ENCODE measurements at places on chromosomes 5 and 9. TPM values are rescaled to one million over a fixed set of nuclear protein-coding genes. Genes with fewer than 3 reads are reported as not detected.
A peak's percentile ranks its signal among the peaks of the same experiment; 100 is the strongest.

The PNPLA7 gene
- total RNA-seq = 12.7 TPM

The CDKN2A gene
- 4.1 TPM for total RNA-seq

The SLC46A2 gene
- 2.0 TPM for total RNA-seq

GRCh38 chr9:13179257-13179656, 100.2 kb downstream of the MPDZ start:
- peaks cover 9% of the 10 kb centered on the region for H3K36me3 ChIP-seq
- H3K27me3 ChIP-seq = no peaks in the 10 kb centered on the region
- H3K4me1 ChIP-seq = no peaks in the 10 kb centered on the region
- no peak overlapping the region for H3K27ac ChIP-seq
- DNase-seq = no peak
- H3K4me3 ChIP-seq = no peak overlapping the region

- no peak overlapping the region for H3K27ac ChIP-seq
- no peaks in the 10 kb centered on the region for H3K36me3 ChIP-seq
- no peaks in the 10 kb centered on the region for H3K27me3 ChIP-seq
- no peak for DNase-seq
Observed at GRCh38 chr5:61933787-61934626, 372.0 kb upstream of the KIF2A start.

DNA sequence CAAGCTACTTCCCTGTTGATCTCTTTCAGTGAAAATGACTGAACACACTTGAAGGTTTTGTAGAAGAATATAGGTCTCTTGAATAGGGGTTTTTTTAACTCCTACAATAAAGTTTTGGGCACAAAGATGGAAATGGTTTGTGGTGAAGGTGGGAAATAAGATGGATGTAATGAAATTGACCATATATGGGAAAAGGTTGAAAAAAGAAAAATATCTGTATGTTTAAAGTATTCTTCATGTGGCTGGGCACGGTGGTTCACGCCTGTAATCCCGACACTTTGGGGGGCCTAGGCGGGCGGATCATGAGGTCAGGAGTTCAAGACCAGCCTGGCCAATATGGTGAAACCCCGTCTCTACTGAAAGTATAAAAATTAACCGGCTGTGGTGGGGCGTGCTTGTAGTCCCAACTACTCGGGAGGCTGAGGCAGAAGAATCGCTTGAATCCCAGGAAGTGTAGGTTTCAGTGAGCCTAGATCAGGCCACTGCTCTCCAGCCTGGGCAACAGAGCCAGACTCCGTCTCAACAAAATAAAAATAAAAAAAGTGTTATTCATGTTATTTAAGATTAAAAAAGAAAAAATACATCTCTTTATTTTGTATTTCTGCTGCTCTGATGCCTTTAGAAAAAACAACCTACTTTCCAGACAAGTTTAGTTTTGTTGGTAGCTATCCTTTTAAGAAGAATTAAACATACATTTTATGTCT, 2.2 kb downstream of the RBM27 start:
- no peaks in the 10 kb centered on the region for H3K27me3 ChIP-seq
- peak overlapping the region; percentile 91 for H3K4me3 ChIP-seq
- H3K27ac ChIP-seq = peak overlapping the region; percentile 44
- H3K4me1 ChIP-seq = peaks cover 41% of the 10 kb centered on the region
- no peaks in the 10 kb centered on the region for H3K36me3 ChIP-seq

- no peak overlapping the region for H3K4me3 ChIP-seq
- H3K27me3 ChIP-seq = no peaks in the 10 kb centered on the region
- H3K27ac ChIP-seq = no peak overlapping the region
Observed at GRCh38 chr9:69222970-69223369, 48.9 kb downstream of the TJP2 start.

- no peak for DNase-seq
- no peak overlapping the region for H3K27ac ChIP-seq
- no peaks in the 10 kb centered on the region for H3K36me3 ChIP-seq
- no peaks in the 10 kb centered on the region for H3K27me3 ChIP-seq
Observed at GRCh38 chr9:75175395-75175794, 87.1 kb downstream of the OSTF1 start.

DNA sequence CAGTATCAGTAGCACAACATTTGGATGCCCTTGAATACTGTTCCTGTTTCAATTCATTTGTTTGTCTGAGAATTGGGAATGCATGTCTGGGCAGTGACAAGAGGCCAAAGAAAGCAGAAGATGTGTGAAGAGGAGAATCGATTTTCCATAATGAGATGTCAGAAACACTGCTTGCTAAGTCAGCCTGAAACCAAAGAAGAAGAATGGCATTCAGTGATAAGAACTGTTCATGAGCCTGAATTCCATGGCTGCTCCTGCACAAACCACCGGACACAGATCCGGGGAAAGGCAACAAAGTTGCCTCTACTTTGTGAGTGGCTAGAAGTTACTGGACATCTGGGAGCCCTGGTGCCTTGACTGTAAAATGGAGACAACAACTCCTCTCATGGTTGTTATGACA, 207.2 kb upstream of the RASEF start:
- H3K4me3 ChIP-seq = no peak overlapping the region
- no peak for DNase-seq
- no peak overlapping the region for H3K27ac ChIP-seq

DNA sequence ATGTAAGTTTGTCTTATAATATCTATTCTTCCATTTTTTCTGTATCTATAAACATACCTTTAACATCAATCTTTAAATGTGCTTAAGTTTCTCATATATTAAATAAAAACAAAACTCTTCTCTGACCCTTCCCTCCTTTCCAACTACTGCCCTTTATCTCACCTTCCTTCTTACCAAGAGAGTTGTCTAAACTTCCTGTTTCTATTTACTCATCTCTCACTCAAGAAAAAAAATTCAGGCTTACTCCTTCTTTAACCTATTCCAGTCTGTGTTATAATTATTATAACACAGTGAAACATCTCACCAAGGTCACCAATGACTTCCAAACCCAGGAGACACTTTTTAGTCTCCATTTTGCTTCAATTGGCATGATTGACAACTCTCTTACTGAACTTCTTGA, 140.9 kb downstream of the CCDC171 start:
- no peaks in the 10 kb centered on the region for H3K4me1 ChIP-seq
- H3K27me3 ChIP-seq = no peaks in the 10 kb centered on the region
- no peak for DNase-seq
- no peak overlapping the region for H3K27ac ChIP-seq
- no peak overlapping the region for H3K4me3 ChIP-seq

GRCh38 chr5:6584727-6585126, 48.1 kb downstream of the NSUN2 start:
- H3K4me1 ChIP-seq = peaks cover 25% of the 10 kb centered on the region
- DNase-seq = no peak
- H3K27me3 ChIP-seq = no peaks in the 10 kb centered on the region
- H3K27ac ChIP-seq = no peak overlapping the region
- no peaks in the 10 kb centered on the region for H3K36me3 ChIP-seq
